ENCODE measurements at places on chromosomes 5 and 9. TPM values are rescaled to one million over a fixed set of nuclear protein-coding genes. Genes with fewer than 3 reads are reported as not detected.
A peak's percentile ranks its signal among the peaks of the same experiment; 100 is the strongest.

GRCh38 chr9:107375001-107375400 is 91.9 kb downstream of the RAD23B start:
- H3K4me1 ChIP-seq, result no peaks in the 10 kb centered on the region
- H3K27ac ChIP-seq, result no peak overlapping the region
- H3K27me3 ChIP-seq, result peaks cover 2% of the 10 kb centered on the region
- H3K4me3 ChIP-seq, result no peak overlapping the region

GRCh38 chr9:118321788-118322187 is 617.6 kb downstream of the TLR4 start:
- no peak overlapping the region for H3K4me3 ChIP-seq
- no peak for DNase-seq
- H3K4me1 ChIP-seq, result no peaks in the 10 kb centered on the region
- H3K27me3 ChIP-seq, result no peaks in the 10 kb centered on the region

SPINK7 gene
- not detected for total RNA-seq

TCF7 gene
- total RNA-seq, result 113 TPM

- no peaks in the 10 kb centered on the region for H3K4me1 ChIP-seq
- no peak overlapping the region for H3K27ac ChIP-seq
- H3K4me3 ChIP-seq, result no peak overlapping the region
- H3K36me3 ChIP-seq, result no peaks in the 10 kb centered on the region
These were observed 97.1 kb upstream of the APC start for GRCh38 chr5:112640546-112640945.

NRARP gene
- 12.9 TPM for total RNA-seq

BTNL8 gene
- total RNA-seq, result not detected

SPACA9 gene
- total RNA-seq, result 0.91 TPM

SLC46A2 gene
- not detected for total RNA-seq

GRCh38 chr5:158591301-158591863 is 508.3 kb downstream of the EBF1 start:
- no peak overlapping the region for H3K27ac ChIP-seq
- no peak overlapping the region for H3K4me3 ChIP-seq
- DNase-seq, result no peak
- H3K36me3 ChIP-seq, result no peaks in the 10 kb centered on the region

ADGRV1 gene
- 0.63 TPM for total RNA-seq

GRCh38 chr5:168612996-168613395 is 33.8 kb upstream of the PANK3 start:
- H3K27me3 ChIP-seq, result no peaks in the 10 kb centered on the region
- H3K27ac ChIP-seq, result no peak overlapping the region
- no peak for DNase-seq
- peaks cover 8% of the 10 kb centered on the region for H3K4me1 ChIP-seq
- no peak overlapping the region for H3K4me3 ChIP-seq

GRCh38 chr9:77731008-77731698 is 83.0 kb upstream of the GNA14 start:
- H3K27ac ChIP-seq, result no peak overlapping the region
- no peak overlapping the region for H3K4me3 ChIP-seq
- H3K4me1 ChIP-seq, result peaks cover 17% of the 10 kb centered on the region

DNA sequence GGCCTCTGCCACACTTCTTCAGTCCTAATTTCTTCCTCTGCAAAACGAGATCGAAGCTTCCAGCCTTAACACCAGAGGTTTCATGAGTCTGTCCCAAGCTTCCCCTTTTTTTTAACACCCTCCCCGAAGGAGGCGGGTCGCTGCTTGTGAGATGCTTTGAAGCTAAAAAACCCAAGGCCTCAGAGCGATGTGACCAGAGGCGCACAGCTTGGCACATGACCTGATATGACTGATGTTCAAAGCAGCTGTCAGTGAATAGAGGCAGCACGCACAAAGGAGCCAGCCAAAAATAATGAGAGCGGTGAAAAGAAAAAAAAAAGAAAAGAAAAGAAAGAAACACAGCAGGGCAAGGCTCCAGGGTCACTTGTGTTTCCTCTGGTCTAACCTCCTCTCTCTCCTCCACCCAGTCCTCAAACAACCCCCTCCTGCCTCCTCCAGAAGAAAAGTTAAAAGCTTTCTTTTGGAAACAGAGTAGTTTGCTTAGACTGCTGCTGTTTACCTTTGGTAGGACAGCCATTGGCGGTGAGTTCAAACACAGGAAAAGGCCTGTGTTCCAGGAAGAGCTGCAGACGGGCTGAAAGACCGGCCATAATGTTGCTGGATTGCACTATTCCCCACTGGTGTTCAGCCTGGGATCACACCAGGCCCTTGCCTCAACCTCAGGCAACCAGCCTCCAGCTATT is 10.9 kb upstream of the ZNF366 start:
- no peak for DNase-seq
- peaks cover 6% of the 10 kb centered on the region for H3K27me3 ChIP-seq
- no peak overlapping the region for H3K4me3 ChIP-seq
- no peak overlapping the region for H3K27ac ChIP-seq
- H3K4me1 ChIP-seq, result peaks cover 5% of the 10 kb centered on the region
- H3K36me3 ChIP-seq, result no peaks in the 10 kb centered on the region

GRCh38 chr9:96440671-96441199 is 9.2 kb upstream of the HABP4 start:
- H3K36me3 ChIP-seq, result no peaks in the 10 kb centered on the region
- H3K4me3 ChIP-seq, result no peak overlapping the region
- no peak for DNase-seq
- peaks cover 2% of the 10 kb centered on the region for H3K27me3 ChIP-seq

- no peak for DNase-seq
- no peaks in the 10 kb centered on the region for H3K27me3 ChIP-seq
- no peak overlapping the region for H3K27ac ChIP-seq
These were observed 1804.0 kb downstream of the MAT2B start for GRCh38 chr5:165309446-165309845.

DNA sequence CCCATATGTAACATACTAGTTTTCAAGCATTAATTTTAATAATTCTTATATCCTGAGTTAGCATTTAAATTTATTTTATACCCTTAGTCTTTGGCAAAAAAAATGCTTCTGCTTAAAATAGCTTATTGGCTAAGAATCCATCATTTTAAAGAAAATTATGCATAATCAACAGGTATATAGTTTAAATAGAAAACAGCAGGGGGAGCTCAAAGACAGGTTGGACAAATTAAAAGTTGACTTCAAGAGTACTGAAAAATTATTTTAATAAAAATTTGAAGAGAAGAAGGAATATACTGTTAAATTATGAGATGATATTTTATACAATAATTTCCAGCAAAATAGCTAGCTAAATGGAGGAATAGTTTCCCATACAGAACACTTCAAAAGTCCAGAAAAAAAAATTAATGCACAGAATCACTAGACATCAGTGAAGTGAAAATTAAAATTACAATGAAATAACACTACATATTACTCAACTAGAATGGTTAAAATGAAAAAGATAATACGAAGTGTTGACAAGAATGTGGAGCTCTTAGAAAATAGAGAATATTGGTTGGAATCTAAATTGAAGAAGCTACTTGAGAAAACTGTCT is 387.1 kb downstream of the PDE4D start:
- H3K27ac ChIP-seq, result no peak overlapping the region
- H3K36me3 ChIP-seq, result no peaks in the 10 kb centered on the region
- no peak overlapping the region for H3K4me3 ChIP-seq

SUSD1 gene
- 4.8 TPM for total RNA-seq

ADAMTSL2 gene
- total RNA-seq, result not detected

DNA sequence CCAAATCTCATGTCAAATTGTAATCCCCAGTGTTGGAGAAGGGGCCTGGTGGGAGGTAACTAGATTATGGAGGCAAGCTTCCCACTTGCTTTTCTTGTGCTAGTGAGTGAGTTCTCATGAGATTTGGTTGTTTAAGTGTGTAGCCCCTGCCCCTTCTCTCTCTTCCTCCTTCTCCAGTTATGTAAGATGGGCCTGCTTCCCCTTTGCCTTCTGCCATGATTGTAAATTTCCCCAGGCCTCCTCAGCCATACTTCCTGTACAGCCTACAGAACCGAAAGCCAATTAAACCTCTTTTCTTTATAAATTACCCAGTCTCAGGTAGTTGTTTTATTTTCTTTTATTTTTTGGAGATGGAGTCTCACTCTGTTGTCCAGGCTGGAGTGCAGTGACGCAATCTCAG is 18.2 kb upstream of the TXNDC8 start:
- H3K27me3 ChIP-seq, result no peaks in the 10 kb centered on the region
- no peaks in the 10 kb centered on the region for H3K4me1 ChIP-seq
- H3K36me3 ChIP-seq, result no peaks in the 10 kb centered on the region
- H3K27ac ChIP-seq, result no peak overlapping the region
- H3K4me3 ChIP-seq, result no peak overlapping the region

GRCh38 chr5:13648822-13649221 is 295.7 kb downstream of the DNAH5 start:
- H3K27me3 ChIP-seq, result no peaks in the 10 kb centered on the region
- no peak overlapping the region for H3K4me3 ChIP-seq
- no peaks in the 10 kb centered on the region for H3K4me1 ChIP-seq

DNA sequence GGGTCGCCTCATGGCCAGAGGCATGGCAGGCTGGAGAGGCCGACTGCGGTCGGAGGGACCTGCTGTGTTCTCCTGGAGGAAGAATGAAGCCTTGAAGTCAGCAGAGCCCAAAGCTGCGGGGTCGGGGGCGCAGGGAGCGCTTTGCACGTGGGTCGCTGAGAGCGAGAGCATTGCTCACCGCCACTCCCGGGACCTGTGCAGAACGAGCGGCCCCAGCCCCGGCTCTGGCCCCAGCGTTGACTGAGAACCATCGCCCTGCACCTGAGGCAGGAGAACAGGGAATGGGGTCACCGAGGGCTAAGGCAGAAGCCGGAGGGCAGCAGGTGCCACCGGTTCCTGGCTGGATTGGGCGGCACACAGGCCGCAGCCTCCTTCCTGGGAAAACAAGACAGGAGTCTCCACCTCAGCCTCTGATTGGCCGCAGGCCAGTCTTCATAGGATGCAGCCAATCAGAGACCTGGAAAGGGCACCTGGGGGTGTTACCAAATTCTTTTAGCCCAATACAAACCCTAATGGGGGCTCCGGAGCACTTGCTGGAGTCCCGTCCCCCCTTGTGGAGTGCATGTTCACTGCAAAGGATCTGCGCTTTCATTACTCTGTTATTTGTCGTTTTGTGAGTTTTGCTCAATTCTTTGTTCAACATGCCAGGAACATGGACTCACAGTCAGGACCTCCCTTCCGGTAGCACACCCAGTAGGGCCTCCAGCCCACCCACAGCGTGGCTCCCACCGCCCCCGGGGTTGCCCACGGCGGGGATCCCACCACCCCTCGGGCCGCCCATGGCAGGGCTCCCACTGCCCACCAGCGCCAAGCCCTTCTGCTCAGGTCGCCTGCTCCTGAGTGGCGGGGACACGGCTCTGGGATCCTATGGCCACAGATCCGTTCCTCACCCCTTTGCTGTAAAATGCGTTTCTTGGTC is 24.7 kb upstream of the SLC6A19 start:
- H3K36me3 ChIP-seq, result no peaks in the 10 kb centered on the region
- no peaks in the 10 kb centered on the region for H3K27me3 ChIP-seq
- peaks cover 4% of the 10 kb centered on the region for H3K4me1 ChIP-seq
- no peak for DNase-seq
- no peak overlapping the region for H3K4me3 ChIP-seq

ROR2 gene
- 0.43 TPM for total RNA-seq

PCDHB12 gene
- total RNA-seq, result not detected

HTR1A gene
- total RNA-seq, result not detected

SLC6A18 gene
- total RNA-seq, result not detected

- DNase-seq, result no peak
- H3K27me3 ChIP-seq, result peaks cover 4% of the 10 kb centered on the region
- no peaks in the 10 kb centered on the region for H3K4me1 ChIP-seq
- H3K4me3 ChIP-seq, result no peak overlapping the region
- H3K36me3 ChIP-seq, result no peaks in the 10 kb centered on the region
These were observed 17.9 kb upstream of the TRIO start for GRCh38 chr5:14125262-14125661.

DNA sequence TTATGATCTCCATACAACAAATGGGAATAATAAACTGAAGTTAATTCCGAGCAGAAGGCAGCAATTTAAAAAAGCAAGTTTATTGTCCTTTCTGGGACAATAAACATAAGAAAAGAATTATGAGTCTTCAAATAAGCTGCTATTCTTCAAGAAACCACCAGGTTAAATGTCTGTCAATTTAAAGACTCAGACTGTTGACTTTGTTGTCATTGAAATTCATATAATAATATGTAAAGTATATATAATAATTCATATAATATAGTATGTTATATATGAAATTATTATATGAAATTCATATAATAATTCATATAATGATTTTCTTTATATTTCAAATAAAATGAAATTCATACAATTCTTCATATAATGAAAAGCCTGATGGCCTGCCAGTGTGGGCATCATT is 497.5 kb upstream of the RGMB start:
- H3K36me3 ChIP-seq, result no peaks in the 10 kb centered on the region
- no peak overlapping the region for H3K27ac ChIP-seq
- no peaks in the 10 kb centered on the region for H3K27me3 ChIP-seq
- H3K4me3 ChIP-seq, result no peak overlapping the region

SPINK5 gene
- not detected for total RNA-seq

GRCh38 chr9:113734826-113735225 is 141.3 kb upstream of the ZNF618 start:
- no peak overlapping the region for H3K4me3 ChIP-seq
- H3K27ac ChIP-seq, result no peak overlapping the region
- DNase-seq, result peak; percentile 40
- no peaks in the 10 kb centered on the region for H3K4me1 ChIP-seq

DNA sequence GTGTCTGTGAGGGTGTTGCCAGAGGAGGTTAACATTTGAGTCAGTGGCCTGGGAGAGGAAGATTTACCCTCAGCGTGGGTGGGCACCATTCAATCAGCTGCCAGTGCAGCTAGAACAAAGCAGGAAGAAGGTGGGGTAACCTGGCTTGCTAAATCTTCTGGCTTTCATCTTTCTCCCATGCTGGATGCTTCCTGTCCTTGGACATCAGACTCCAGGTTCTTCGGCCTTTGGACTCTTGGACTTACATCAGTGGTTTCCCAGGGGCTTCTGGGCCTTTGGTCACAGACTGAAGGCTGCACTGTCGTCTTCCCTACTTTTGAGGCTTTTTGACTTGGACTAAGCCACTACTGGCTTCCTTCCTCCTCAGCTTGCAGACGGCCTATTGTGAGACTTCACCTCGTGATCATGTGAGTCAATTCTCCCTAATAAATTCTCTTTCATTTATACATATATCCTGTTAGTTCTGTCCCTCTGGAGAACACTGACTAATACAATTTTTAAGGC is 38.1 kb downstream of the PBX3 start:
- H3K4me1 ChIP-seq, result peaks cover 19% of the 10 kb centered on the region
- DNase-seq, result no peak
- H3K36me3 ChIP-seq, result peaks cover 23% of the 10 kb centered on the region
- peak overlapping the region; percentile 69 for H3K27ac ChIP-seq
- peak overlapping the region; percentile 6 for H3K4me3 ChIP-seq

DNA sequence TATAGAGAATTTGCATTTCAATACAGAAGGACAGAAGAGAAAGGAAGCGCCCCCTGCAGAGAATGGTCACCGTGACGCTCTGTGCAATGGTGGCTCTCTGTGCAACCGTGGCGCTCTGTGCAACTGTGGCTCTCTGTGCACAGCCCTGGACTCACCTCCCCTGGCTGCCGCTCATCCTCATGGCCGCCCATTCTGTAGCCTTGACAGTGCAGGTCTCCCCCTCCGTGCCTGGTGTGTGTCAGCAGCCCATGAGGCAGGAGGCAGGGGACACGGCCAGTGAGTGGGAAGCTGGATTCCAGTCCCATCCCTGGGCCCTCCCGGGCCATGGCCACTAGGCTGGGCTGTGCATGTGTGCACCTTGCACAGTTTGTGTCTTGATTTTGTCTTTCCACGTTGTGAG is 12.0 kb downstream of the EXOC3 start:
- H3K4me1 ChIP-seq, result peaks cover 43% of the 10 kb centered on the region
- H3K27ac ChIP-seq, result no peak overlapping the region
- no peak for DNase-seq
- no peaks in the 10 kb centered on the region for H3K27me3 ChIP-seq
- peaks cover 88% of the 10 kb centered on the region for H3K36me3 ChIP-seq

- no peak for DNase-seq
- no peak overlapping the region for H3K4me3 ChIP-seq
- no peaks in the 10 kb centered on the region for H3K27me3 ChIP-seq
- peaks cover 7% of the 10 kb centered on the region for H3K36me3 ChIP-seq
- no peaks in the 10 kb centered on the region for H3K4me1 ChIP-seq
These were observed 24.2 kb upstream of the CATSPER3 start for GRCh38 chr5:134943547-134943946.
